ENCODE measurements at places on chromosomes 6 and 20. TPM values are rescaled to one million over a fixed set of nuclear protein-coding genes. Genes with fewer than 3 reads are reported as not detected.

DNA sequence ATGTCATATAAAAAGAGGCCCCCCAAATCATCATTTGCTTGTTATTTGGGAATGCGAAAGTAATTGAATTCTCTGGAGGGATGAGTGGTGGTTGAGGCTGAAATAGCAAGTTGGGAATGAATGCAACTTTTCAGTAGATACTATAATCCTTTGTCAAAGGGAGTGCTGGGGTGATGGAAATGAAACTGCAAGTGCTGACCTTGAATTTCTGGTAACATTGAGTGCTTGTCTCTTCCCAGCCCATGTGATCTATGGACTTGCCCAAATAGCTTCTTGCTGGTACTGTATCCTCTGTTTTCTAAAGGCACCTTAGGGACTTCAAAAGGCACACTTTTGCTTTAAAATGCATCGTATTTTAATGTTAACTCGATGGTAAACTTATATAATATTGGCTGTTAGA is 14.8 kb downstream of the PAQR8 start:
- no peak for DNase-seq

- DNase-seq = no peak
Measured at GRCh38 chr6:83252719-83253118, 59.6 kb downstream of the RWDD2A start.

DNA sequence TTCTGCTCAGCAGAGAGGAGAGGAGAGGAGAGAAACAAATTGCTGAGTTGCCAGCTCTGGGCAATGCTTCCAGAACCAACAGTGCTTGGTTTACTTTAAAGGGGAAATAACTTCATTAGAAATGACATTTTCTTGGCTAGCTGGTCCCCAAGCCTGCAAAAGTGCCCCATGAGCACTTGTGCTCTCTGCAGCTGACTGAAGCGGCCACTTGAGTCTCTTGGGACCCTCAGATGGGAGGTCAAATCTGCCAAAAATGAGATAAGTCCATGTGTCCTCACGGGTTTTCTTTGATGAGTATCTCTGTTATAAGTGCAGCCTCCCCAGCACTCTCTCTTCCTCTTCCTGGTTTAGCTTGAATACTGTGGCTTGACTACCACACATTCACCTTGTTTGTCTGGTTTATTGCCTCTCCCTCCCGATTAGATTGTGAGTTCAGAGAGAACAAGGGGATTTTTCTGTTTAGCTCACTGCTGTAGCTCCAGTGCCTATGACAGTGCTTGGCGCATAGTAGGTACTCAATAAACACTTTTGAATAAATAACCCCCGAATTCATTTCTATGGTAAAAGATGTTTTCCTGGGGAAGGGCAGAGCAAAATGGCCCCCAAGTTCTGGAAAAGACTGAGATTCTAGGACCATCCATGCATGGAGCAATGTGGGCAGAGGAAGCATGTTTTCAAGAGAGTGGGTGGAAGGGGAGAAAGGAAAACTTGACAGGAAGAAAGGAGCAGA is 7.0 kb upstream of the RIN2 start:
- peak; percentile 4 for DNase-seq

GRCh38 chr20:17708675-17709360 is 9.1 kb downstream of the BANF2 start:
- no peak for DNase-seq

DNA sequence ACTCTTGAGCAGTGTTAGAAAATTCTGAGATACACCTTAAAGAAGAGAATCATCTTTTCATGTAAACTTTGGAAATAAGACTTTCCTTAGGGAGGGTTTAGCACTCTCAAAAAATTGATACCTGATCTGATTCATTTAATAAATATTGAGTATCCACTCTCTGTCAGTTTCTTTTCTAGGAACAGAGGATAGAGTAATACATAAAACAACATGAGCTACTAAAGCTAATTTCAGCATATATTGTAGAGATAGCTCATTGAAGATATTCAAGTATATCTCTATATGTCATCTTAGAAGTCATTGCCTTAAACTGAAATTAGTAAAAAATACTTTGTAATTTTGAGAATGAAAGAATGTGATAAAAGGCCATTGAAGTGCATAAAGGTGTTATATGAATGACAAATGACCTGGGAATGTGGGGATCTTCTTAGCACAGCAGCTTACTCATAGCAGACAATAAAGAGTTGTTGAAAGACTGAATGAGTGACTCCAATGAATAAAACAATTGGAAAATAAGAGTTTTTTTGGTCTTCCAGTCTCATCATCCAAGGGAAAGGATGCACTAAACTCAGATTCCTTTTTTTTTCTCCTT is 29.2 kb downstream of the RHAG start:
- DNase-seq = no peak

GRCh38 chr6:143482593-143482992 is 28.9 kb downstream of the FUCA2 start:
- no peak for DNase-seq

DNA sequence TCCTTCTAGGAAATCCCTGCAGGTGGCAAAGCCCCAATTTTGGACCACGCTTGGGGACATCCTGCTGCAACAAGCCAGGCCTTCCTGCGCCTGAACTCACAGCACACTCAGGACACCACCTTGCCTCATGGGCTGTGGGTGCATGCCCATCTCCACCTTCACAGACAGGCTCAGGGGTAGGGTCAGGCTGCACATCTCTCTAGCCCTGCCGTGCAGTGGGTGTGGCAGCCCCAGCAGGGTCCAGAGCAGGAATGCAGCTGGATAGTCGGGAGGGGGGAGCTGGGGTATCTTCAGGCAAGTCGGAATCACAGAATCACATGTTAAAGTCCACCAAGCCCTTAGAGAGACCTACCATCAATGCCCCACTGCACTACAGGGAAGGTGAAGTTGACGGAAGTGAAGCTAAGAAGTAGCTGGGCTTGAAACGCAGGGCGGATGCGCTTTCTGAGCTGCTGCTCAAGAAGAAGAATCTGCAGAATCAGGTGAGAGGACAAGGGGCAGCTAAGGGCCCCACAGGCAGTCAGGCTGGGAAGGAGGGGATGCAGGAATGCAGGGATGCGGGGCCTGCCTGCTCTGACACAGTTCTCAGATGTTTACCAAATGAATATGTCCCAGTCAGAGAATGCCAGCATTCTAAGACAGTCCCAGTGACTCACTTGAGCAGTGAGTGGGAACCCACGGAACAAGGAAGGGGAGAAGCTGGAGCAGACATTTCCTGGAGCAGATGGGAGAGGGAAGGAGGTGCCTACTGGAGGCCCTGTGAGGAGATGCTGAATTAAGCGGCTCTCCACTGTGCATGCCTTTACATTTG is 11.3 kb downstream of the SERPINB6 start:
- DNase-seq = no peak

- no peak for DNase-seq
Measured at GRCh38 chr6:136646377-136646776, 96.2 kb upstream of the MAP7 start.

- no peak for DNase-seq
Measured at GRCh38 chr6:12459945-12460661, 169.9 kb downstream of the EDN1 start.

GRCh38 chr20:45841407-45842129 is 8.0 kb downstream of the SNX21 start:
- no peak for DNase-seq

DNA sequence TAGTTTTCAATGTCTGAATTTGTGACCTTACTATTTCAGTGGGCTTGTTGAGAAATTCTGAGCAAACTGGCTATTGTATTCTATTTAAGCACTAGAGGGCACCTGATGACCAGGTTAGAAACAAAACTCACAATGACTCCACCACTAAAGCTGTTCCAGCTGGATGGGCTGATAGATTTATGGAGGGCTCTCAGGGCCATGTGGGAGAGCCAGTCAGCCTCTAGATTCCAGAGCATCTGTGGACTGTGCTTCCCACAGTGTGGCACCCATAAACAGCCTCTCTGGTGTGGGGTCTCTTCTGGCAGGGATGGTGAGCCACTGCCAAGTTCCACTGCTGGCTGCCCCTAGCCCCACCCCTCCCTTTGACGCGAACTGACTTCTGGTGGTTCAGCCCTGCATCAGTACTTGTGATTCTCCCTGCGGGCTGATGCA is 29.2 kb downstream of the C6orf58 start:
- DNase-seq = no peak

DNA sequence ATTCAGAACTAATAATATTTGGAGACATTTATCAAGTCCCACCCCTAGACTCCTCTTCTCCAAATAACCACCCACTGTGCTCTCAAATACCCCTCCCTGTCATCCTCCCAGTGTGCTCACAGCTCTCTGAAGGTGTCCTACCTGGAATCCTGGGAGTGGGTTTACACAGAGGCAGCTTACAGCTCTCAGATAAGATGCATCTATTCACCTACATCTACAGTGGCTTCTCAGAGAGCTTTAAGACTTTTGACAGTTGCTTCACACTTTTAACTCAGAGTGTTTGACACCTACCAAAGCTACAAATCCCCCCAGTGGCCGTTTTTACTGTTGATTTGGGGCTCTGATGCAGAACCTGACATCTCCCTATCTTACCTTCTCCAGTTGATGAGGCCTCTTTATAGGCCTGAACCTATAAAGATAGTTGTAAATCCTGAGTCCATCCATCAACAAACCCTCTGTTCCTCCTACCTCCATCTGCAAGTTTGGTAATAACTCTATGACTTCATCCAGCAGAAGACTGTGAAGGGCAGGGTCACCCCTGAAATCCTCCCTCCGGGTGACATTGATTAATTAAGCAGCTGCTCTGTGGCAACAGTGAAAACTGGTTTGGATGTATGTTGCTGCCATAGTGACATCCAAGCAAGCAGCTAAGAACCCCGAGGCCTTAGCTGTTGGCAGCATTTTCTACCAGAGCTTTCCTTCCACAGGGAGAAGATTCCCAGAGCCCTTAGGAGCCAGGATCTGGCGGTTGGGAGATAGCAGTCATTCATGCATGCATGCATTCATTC is 226.1 kb upstream of the RREB1 start:
- no peak for DNase-seq

- DNase-seq = no peak
Measured at GRCh38 chr6:46323966-46324622, 153.3 kb upstream of the ENPP5 start.

GRCh38 chr6:44261581-44261980 is 3.8 kb downstream of the NFKBIE start:
- DNase-seq = no peak

GRCh38 chr6:33790379-33790778 is 1.4 kb upstream of the LEMD2 start:
- DNase-seq = no peak

DNA sequence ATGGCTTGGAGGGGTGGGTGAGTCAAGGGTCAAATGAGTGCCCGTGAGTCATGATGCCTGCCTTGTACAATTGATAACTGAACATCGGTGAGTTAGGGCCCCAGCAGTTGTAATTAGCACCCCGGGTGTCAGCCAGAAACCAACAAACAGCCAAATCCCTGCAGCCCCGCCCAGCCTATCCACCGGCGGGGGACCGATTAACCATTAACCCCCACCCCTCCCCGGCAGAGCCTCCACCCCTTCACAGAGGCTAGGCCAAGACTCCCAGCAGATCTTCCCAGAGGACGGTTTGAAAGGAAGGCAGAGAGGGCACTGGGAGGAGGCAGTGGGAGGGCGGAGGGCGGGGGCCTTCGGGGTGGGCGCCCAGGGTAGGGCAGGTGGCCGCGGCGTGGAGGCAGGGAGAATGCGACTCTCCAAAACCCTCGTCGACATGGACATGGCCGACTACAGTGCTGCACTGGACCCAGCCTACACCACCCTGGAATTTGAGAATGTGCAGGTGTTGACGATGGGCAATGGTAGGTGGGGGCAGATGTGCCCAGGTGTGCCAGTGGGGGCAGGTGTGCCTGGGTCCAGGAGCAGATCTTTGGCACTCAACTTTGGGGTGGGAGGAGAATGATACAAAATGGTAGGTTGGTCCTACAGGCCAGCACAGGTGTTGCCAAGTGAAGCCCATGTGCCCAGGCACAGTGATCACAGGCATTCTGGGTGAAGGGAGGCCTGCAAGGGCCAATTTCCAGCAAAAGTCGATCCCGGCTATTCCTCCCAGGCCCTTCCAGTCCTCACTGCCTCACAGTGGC is 45.7 kb downstream of the HNF4A start:
- DNase-seq = no peak

GRCh38 chr6:33914645-33915044 is 110.8 kb upstream of the MLN start:
- DNase-seq = peak; percentile 66

GRCh38 chr6:103534095-103534494 is 1325.6 kb downstream of the HACE1 start:
- no peak for DNase-seq

- no peak for DNase-seq
Measured at GRCh38 chr6:57024775-57025174, 21.7 kb upstream of the KIAA1586 start.

GRCh38 chr6:40280231-40280630 is 306.9 kb downstream of the LRFN2 start:
- DNase-seq = no peak

DNA sequence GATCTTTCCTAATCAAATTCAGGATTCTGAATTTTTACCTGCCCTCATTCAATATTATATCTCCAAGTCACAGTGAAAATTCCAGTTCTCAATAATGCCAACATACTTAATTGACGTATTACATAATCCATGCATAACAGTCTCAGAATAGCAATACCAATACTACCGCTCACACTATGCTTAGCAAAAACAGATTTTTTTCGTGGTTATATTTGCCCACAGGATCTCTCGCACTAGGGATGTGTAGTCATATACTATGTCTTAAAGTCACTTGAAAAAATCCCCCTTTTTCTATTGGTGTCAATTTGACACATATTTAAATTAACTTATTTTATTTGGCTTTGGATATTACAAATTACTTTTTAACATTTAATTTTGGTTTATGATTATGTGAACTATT is 323.1 kb upstream of the SLC35B3 start:
- DNase-seq = no peak

GRCh38 chr6:16688984-16689636 is 72.2 kb downstream of the ATXN1 start:
- DNase-seq = no peak

GRCh38 chr20:38200646-38201045 is 35.6 kb upstream of the TGM2 start:
- DNase-seq = no peak

- DNase-seq = no peak
Measured at GRCh38 chr6:88520017-88520338, 353.8 kb upstream of the CNR1 start.

Gene KCNK16
- polyA plus RNA-seq = not detected

Gene SYNDIG1
- polyA plus RNA-seq = not detected

Gene C6orf58
- not detected for polyA plus RNA-seq

Gene SOBP
- polyA plus RNA-seq = 2.6 TPM

Gene MYMX
- polyA plus RNA-seq = not detected

Gene HTR1E
- polyA plus RNA-seq = not detected

Gene BPIFB1
- polyA plus RNA-seq = not detected

Gene ULBP2
- polyA plus RNA-seq = not detected

Gene TRIM31
- not detected for polyA plus RNA-seq

Gene WFDC12
- not detected for polyA plus RNA-seq

Gene ELOVL4
- not detected for polyA plus RNA-seq

Measured in naive B cell (primary cell).